ENCODE measurements at places on chromosomes 11 and 22. TPM values are rescaled to one million over a fixed set of nuclear protein-coding genes. Genes with fewer than 3 reads are reported as not detected.

Gene TSPO
- total RNA-seq: 21.0 TPM

Gene OR52H1
- total RNA-seq: 0.49 TPM

Gene GRIA4
- total RNA-seq: not detected

Gene LMO1
- not detected for total RNA-seq

Gene RTN4RL2
- 12.5 TPM for total RNA-seq

Gene SLC17A6
- total RNA-seq: not detected

Gene CRYBB3
- not detected for total RNA-seq

- DNase-seq: no peak
Observed at GRCh38 chr11:111623527-111624030, 21.3 kb downstream of the SIK2 start.

DNA sequence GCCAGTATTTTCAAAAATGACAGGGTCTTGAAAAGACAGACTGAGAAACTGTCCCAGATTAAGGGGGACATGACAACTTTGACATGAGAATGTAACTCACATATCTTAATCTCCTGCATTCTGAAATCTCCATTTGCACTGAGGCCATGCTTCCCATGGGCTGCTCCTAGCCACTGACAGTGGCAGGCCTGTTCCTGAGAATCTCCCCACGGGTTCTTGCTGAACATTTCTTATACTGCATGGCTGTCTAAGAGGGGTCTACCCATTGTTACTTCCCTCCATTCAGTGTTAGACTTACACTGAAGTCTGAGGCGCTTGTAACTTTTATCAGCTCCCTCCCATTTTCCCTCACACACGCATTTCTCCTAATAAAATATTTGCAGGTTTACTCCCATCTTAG is 1.5 kb downstream of the CEP295 start:
- DNase-seq: no peak

DNA sequence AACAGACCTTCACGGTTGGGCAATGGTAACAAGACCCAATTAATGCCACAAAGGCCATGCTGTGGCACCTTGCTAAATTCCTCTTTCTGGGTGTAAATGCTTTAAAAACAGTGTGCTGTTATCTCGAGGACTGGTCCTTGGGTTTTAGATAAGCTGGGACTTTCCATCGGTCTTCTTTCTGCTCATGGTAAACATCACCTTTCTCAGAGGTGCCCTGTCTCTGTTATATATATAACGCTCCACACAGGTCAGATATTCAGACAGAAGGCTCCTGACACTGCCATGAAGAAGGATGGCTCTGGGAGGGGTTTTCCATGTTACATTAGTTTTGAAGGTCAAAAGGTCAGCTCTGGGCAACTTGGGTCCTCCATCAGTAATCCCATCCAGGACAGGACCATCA is 151.6 kb downstream of the BBOX1 start:
- DNase-seq: no peak

DNA sequence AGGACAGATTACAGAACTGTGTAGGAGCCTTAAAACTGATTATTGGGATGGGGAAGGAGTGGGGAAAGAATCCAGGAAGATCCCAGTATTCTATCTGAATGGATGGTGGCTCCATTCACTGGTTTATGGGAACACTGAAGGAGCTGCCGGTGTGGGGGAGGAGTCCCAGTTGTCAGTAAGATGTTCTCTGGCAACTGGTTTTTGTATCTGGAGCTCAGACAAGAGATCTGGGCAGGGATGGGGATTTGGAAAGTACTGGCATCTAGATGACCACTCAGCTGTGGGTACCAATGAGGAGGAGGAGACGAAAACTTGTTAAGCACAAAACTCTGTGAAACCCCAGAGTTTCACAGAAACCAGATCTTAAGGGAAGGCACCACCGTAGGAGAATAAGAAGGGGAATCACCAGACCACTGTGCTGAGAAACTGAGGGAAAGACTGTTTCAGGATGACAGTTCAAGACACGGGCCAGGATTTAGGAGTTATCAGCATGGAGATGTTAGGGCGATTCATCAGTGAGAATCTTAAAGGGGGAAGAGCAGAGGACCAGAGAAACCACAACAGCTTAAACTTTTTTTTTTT is 28.1 kb downstream of the LDLRAD3 start:
- DNase-seq: no peak

GRCh38 chr22:23750714-23751440 is at the start of gene ZNF70:
ZNF70 (minus strand) TSS chr22:23751112; CDS start chr22:23745140, 5,972 bp downstream.
- DNase-seq: peak; percentile 91

DNA sequence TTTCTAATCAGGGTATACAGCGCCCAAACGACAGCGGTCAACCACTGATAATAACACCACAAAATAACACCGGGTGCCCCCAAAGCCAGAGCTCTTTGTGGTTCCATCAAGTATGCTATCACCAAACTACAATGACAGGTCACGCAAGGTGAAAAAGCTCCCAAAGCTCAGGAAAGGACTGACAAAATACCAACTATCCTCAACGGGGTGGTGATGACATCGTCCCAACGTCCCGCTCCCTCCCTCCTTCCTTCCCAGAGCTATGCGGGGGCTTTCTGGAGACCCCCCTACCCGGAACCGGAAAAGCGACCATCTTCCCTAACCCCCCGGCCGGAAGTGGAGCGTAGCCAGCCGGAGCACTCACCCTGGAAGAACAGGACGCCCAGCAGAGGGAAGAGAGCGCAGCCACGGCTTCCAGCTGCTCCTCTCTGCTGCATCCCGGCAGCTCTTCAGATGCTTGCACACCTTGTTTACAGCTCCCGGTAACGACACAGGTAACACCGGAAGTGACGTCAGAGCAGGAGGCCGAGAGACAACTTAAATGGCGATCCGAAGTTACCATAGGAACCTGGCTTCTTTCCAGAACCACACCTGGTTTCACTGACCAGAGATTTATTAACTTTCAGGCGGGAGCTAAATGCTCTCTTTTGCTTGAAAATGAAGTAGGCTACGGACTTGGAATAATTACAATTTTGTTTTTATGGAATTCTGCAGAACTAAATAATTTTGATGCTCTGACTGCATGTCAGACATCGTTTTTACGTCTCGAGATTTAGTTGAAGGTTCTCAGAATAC is at the start of gene MPZL3:
TSS of gene MPZL3 (minus strand) at position 508 of the 795 bp plus-strand sequence. CDS start at position 437, 71 bp downstream.
- DNase-seq: peak; percentile 79

DNA sequence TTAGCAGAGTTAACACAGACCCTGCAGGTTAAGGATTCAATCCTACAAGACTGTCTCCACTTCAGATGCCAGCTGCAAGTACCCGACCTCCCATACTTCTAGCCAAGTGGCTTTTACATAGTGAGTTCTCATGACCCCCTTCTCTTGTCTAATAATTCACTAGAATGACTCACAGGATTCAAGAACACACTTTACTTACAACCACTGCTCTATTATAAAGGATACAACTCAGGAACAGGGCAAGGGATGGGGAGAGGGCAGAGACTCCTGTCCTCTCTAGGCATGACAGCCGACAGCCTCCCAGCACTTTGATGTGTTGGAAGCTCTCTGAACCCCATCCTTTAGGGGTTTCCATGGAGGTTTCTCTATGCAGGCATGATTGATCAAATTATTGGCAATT is 60.0 kb downstream of the MYO18B start:
- DNase-seq: no peak

- DNase-seq: no peak
Observed at GRCh38 chr11:117832511-117832910, 8.0 kb upstream of the FXYD2 start.

DNA sequence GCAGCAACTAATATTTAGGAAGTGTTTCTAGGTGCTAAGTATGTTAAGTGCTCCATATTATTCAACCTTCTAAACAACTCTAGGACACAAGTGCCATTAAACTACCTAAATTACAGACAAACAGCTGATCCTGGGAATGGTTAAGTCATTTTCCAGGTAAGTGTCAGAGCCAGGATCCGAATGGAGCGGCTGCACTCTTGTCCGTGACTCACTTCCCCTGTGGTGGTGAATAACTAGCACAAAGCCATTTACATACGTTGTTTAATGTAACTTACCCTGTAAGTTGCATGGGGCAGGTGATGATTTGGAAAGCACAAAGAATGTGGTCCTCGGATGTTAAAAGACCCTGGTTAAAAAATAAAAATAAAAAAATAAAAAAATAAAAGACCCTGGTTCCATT is 8.8 kb upstream of the PRG2 start:
- DNase-seq: no peak

DNA sequence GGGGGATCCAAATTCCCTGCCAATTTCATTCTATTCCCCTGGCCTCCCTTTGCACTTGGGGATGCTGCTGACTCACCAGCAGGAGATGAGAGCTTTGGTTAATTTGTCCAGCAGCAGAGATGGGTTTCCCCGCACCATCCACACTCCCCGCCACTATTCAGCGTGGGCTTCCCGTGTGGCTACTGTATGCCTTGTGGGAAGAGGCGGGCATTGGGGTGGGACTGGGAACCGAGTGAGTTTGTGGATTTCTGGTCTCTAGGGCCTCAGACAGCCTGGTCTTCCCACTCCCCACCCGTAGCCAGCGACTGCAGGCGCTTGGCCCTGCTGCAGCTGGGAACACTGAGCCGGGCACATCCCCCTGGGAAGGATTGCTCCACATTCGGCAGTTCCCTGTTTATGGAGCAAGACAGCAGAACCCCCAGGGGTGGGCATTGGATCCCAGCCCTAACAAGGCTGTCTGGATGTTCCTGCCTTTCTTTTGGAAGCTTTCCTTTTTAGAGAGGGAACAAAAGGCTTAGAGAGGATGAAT is 23.4 kb downstream of the KIAA1671 start:
- DNase-seq: no peak

DNA sequence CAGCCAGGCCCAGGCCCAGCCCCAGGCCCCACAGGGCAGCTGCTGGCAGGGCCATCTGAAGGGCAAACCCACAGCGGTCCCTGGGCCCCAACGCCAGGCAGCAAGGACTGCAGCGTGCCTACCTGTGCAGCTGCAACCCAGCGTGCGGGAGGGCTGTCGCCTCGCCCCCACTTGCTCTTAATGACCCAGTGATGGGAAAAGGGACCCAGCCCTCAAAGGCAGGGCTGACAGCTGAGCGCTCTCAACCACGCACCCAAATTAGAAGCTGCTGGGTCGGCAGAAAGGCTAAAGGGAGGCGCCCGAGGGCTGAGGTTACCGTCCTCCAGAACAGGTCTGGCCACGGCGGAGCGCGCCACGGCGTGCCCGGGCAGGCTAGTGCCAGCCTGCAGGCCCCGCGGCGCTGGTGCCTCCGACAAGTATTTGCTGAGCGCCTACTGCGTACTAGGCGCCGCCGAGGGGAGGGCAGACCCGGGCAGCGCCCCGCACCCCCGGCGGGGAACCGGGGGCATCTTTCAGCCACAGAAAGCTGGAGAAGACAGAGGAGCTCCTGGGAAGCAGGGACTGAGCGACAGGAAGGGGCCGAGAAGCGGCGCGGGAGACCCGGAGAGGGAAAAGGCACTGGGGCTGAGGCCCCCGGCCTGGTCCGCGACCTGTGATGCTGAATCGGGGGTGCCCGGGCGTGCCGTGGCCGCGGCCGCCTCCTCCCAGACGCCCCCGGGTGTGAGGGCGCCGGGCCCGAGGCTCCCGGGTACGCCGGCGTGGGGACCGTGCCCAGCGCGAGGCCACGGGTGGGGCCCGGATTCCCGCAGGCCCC is 773 bp downstream of the HRAS start:
- DNase-seq: peak; percentile 62
